ENCODE measurements at places on chromosomes 11 and 22.
A peak's percentile ranks its signal among the peaks of the same experiment; 100 is the strongest.

- DNase-seq, result peak; percentile 37
These were observed 52.1 kb downstream of the CLTCL1 start for GRCh38 chr22:19239464-19239863.

DNA sequence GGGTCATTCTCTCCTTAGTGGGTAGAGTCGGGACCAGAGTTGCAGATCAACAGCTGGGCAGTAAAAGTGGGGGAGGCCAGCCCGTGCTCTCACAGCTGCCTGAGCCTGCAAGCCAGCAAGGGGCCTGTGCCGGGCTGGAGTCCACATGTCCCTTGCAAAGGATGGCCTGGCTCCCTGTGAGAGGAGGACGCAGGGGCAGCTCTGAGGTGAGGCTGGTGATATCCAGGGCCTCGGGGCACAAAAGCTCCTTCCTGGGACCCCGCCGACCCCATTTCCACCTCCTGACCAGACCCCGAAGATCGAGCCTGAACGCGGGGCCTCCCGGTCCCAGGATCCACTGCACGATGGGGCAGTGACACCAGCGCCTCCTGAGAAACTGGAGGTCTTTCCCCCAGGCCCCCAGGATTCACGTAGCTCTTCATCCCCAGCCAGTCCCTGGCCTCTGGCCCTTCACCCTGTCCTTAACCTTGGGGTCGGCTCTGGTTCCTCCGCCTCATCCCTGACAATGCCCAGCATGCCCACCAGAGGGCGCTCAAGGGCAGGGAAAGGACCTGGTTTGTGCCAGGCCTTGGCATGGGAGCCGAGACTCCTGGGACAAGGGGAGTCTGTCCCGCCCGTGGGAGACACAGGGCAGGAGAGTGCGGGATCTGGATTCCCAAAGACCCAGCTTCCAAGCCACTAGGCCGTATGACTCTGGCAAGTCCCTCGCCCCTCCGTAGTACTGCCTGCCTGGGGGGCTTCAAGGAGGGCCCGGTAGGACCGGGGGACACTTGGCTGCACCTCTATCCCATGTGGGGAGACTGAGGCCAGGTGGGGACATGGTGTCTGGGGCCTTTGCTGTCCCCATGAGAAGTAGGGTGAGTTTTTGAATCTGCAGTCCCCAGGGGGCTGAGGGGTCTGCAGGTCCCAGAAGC lies 17.8 kb upstream of the WNT7B start:
- DNase-seq, result peak; percentile 80

- no peak for DNase-seq
These were observed 22.4 kb upstream of the LRRC10B start for GRCh38 chr11:61486011-61486620.

DNA sequence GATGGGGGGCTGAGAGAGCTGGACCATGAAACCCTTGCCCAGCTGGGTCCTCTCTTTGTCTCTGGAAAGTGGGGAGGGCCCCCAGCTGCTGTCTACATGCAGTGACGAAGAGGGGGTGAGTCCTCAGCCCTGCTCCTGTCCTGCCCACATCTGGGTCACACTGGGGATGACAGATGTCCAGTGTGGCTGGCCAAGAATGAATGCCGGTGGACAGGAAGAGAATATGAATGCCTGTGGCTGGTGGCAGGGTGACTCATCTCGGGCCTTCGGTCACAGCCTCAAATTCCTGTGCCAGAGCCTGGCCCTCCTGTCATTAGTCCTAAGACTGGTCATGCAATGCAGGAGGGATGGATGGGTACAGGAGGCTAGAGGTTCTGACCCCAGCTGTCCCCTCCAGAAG lies 2.2 kb upstream of the PNPLA3 start:
- no peak for DNase-seq

- DNase-seq, result no peak
These were observed 22.0 kb downstream of the ZNF202 start for GRCh38 chr11:123719452-123719851.
